ENCODE measurements at places on chromosomes 4 and X.
A peak's percentile ranks its signal among the peaks of the same experiment; 100 is the strongest.

- no peak for DNase-seq
Measured at GRCh38 chrX:133838761-133839676, 146.4 kb downstream of the GPC3 start.

DNA sequence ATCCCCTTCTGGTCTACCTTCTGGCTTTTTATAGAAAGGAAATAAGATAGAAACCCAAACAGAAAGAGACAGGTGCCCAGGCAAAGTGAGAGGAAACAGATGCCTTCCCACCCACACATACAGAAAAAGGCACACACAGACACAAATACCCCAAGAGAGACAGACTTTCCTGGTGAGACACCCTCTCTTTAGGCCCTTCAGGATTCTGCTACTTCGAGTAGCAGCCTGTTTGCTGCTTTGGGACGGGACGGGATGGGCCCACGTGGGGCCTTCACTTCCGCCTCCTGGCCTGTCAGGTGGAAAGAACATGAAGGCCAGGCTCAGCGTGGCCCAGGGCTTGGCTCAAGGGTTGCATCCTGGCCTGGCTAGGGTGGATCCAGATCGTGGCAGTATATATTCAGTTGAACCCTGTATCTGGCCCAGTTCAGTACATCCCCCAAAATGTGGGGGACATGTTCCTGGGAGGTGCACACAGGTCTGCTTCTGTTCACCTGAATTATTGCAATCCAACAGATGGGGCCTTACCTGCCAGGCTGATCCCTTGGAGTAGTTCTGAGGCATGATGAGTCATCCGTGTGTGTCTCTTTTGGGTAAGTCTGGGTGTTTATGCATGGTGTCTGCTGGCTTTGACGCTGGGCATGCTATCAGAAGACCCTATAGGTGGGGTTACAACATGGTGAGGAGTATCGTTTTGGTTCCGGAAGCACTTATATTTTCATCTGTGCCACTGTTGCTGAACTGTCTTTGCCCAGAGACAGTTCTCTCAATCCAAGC, 2.4 kb downstream of the ZNF275 start:
- DNase-seq, result no peak

DNA sequence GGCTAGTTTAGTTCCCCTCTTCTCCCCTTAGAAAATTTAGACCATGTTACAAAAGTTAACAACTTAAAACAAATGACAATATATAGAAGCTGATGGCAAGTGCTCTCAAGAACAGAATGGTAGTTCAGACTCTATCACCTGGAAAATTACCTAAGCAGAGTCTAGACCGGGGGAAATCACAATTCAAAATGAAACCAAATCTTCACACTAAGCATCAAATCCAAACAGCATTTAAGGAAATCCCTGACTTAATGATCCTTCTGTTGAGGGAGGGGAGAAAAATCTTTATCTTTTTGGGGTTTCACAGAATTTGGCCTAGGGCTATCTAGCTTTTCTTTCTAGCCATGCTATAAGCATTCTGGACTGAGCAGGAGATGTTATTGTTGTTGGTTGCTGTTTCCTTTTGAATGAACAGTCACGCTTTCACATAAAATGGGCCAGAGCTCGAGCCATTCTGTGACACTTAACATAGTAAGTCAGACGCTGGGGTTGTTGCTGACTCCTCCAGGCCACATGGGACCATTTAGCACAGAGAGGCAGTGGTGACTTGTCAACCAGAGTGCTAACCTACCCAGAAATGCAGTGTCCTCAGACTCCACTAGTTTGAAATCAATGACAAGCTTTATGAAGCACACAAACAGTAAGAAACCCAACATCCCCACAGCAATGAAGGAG, 16.0 kb upstream of the LSM6 start:
- DNase-seq, result no peak

GRCh38 chrX:97691901-97692455, 808.3 kb downstream of the RPA4 start:
- DNase-seq, result no peak

GRCh38 chr4:94523033-94523580, 71.4 kb downstream of the PDLIM5 start:
- DNase-seq, result no peak

DNA sequence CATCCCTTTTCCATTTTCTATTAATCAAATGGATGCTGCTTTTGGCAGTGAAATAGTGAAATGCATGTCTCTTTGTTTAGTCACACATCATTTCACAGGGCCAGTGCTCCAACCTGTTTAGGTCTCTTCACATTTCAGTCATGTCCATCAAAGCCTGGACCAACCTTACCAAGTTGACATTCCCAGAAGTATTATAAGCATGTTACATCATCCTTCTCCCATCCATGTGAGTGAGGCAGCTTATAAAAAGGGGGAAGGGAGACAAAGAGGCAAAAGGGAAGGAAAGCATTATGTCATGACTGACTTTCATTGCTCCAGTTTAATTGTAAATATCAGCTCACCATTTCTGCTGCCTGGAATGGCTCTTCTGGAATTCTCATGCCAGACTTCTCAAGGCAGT, 94.4 kb downstream of the NWD2 start:
- no peak for DNase-seq

DNA sequence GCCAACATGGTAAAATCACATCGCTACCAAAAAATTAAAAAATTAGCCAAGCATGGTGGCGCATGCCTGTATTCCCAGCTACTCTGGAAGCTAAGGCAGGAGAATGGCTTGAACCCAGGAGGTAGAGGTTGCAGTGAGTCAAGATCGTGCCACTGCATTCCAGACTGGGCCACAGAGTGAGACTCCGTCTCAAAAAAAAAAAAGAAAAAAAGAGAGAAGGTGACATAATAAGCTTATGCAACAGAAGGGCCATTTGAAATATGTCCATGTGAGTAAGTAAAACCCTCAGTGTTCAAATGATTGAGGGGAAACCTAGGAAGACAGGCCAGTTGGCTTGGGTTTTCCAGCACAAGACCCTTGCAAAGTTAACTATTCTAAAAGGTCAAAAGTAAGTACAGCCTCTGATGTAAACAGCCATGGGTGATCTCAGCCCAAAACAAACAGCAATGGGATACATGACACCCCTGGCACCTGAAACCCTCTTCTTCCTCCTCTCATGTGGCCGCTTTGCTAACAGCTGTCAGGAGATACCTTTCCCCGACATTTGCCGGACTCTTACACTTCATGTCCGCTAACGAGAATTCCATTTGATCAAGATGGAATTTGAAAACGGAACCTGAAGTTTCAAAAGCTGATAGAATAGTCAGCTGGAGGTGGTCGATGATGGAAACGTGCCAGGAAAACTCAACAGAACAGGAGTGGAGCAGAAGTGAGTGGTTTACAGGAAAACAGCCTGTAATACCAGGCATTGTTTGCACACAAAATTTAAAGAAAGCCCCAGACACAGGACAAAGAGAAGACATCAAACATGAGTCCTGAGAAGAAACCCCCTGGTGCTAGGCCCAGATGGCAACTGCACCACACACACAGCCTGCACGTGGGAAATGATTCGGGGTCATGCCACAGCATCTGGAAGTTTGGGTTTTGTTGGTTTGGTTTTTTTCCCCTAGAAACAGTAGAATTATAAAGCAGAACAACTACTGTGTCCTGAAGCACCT, 93.0 kb upstream of the STS start:
- no peak for DNase-seq

DNA sequence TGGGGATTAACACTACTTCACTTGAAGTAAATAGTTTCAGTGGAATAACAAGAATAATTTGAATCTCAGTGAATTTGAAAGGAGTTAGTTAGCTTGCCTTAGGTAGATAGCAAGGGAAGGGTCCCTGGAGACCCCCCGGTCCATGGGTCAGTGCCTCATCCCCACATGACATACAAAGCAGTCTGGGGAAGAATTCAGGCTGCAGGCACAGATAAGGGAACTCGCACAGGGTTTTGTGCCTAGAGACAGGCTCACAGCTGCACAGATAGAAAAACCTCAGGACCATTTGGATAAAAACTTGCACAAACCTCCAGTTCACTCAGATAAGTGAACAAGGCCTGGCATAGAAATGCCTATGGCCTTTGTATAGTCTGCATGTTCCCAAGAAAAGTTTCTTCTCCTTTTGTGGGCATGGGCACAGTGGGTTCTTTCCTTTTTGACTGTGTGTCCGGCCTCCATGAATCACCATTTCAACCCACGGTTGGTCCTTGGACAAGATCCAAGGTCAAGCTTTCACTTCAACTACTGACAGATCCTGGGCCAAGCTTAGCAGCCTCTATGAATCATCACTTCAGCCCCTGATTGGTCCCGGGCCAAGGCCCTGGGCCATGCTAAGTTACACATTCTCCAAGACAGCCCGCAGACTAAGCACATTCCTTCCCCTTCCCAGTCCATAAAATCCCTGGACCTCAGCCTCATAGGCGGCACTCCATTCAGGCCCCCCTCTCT, 108.3 kb upstream of the KLHL4 start:
- peak; percentile 56 for DNase-seq

GRCh38 chr4:40728333-40728732, 21.4 kb upstream of the NSUN7 start:
- no peak for DNase-seq

DNA sequence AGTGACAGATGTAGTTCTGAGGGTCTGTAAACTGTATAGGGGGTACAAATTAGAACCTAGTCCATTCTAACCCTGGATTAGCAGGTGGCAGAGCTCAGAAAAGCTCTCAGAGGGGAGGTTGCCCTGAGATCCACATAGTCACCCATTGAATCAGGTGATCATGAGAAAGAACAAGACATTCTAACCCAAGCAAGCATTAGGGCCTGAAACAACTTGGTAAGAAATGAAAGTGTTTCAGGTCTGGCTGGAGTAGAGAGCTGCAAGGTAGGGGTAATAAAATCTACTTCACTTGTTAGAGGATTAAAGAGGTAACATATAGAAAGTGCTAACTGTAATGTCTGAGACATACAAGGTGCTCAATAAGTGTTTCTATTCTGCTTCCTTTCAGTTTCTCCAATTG, 8.8 kb upstream of the BMP2K start:
- DNase-seq, result no peak

DNA sequence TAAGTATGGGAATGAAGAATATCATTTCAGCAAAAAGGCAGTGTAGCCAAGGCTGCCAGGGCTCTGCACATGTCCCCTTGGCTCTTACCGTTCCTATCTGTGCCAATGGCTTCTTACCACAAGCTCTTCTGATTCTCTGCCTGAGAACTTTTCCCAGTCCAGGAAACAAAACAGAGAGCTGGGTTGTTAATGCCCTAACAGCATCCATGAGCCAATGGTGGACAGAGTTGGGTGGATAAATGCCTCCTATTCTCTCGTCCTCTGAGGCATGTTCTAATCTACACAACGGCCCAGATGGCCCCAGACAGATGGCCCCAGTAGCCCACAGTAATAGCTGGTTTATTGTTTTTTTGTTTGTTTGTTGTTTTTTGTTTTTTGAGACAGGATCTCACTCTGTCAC, 28.0 kb downstream of the SCD5 start:
- no peak for DNase-seq

DNA sequence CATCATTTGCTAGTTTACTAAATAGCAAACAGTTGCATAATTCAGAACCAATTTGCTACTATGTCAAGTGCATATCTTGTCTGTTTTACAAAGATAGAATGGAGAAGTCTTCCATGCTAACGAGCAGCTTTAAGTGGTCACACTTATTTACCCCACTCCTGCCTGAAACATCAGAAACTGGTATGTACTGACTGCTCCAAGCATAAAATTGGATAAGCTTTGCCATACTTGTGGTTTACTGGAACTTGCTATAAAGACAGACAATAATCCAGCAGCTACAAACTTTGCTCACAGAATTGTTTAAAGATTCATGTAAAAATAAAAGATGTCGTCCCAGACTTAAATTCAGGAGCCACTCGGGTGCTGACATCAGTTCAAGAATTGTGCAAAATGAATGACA, 13.3 kb upstream of the CDKL2 start:
- no peak for DNase-seq

- no peak for DNase-seq
Measured at GRCh38 chr4:26310264-26310663, 10.6 kb upstream of the RBPJ start.

DNA sequence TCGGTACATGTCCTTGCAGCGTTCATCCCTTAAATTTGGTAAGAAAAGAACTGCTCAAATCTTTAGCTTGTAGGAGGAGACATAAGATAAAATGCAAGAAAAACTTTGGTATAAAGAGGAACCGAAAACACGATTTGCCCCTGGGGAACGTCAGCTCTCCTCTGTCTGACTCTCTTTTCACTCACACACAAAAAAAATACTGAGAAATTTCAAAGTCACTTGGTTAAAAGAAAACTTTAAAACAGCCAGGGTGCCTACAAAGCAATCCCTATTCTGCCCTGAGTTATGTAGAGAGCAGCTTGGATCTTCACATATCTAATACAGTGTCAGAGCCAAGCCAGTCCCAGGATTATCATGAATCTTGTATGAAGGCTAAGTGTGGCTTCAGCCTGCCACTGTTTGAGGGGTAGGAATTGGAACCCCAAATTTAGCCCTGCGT, 248.5 kb upstream of the CXXC4 start:
- no peak for DNase-seq

GRCh38 chrX:21225643-21226042, 148.6 kb upstream of the CNKSR2 start:
- DNase-seq, result no peak

DNA sequence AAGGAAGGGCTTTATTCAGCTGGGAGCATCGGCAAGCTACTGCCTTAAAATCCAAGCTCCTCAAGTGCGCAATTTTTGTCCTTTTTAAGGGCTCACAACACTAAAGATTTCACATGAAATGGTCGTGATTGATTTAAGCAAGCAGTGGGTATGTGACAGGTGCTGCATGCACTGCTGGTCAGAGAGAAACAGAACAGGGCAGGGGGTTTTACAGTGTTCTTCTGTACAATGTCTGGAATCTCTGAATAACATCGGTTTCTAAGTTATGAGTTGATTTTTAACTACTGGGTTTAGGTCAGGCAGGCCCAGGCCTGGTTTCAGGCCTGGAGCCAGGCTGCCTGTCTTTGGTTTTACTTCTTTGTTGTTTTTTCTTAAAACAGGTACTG, 6.0 kb downstream of the UGT2B17 start:
- DNase-seq, result no peak

Data from breast epithelium (tissue), 4 donors.